ENCODE measurements at places on chromosomes 2 and 18.

DNA sequence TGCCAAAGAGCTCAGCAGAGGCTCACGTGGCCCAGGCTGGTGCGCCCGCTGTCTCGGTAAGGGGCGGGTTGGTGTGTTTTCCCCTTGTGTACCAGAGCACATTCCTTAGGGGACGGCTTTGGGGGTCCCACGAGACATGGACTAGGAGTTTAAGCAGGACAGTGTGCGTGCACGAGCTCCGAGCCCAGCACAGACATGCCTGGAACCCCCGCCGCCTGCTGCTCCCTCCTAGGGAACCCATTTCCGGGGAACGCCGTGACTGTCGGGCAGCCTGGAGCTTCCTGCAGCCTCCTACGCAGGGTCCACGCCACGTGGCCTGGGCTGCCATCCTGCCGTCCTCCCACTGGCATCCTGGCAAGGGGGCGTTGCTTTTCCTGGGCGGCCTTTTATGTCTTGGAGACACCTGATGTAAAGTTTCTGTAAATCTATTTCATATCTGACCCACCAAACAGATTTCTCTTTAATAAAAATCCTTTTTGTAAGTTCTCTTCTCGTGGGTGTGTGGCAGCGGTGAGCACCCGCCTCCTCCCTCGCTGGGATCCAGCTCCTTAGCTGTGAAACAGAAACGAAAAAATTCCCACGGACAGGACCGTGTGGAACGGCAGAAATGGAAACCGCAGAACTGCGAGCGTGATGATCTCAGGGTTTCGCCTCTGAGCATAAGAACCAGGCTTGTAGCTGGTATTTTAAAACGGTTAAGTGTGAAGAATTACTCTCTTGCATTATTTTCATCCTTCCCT is 43.5 kb upstream of the KCNG2 start:
- no peak overlapping the region for H3K27ac ChIP-seq
- H3K4me1 ChIP-seq: no peaks in the 10 kb centered on the region
- no peak for DNase-seq

DNA sequence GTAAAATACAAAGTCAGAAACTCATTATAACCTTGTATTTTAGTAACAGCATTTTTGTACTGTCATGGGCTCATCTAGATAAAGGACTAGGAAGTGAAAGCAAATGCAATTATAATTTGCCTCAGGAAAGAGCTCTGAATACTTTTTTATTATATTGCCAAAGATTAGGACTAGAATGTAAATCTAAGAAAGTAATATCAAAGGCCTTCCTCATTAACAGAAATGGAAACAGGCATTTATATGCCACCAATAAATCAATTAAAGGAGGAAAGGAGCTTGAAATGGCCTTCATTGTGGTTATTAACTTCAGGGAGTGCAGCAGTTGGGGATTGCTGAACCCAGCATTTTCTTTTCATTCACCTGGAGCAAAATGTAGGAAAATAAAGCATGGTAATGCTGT is 39.6 kb downstream of the DTNA start:
- no peak overlapping the region for H3K4me3 ChIP-seq
- no peaks in the 10 kb centered on the region for H3K4me1 ChIP-seq
- no peak overlapping the region for H3K27ac ChIP-seq
- peaks cover 26% of the 10 kb centered on the region for H3K27me3 ChIP-seq

- H3K27me3 ChIP-seq: no peaks in the 10 kb centered on the region
- H3K36me3 ChIP-seq: no peaks in the 10 kb centered on the region
- peak overlapping the region; percentile 82 for H3K4me3 ChIP-seq
- no peak for DNase-seq
Measured at GRCh38 chr2:96760986-96761832, 507 bp downstream of the CNNM4 start.

DNA sequence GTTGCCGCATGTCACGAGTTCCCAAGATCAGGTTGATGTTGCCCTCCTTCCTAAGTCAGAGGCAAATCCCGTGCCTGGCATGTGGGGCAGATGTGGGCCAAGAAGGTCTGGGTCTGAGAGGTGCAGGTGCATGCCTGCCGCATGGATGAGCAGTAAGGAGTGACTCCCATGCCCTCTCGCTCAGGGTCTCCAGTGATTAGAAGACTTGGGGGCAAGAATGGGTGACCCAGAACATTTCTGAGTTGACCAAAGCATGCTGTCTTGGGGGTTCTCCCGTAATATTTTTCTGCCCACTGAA is 120.6 kb upstream of the HDAC4 start:
- no peak for DNase-seq
- no peaks in the 10 kb centered on the region for H3K36me3 ChIP-seq
- peaks cover 24% of the 10 kb centered on the region for H3K27me3 ChIP-seq

- peaks cover 21% of the 10 kb centered on the region for H3K27me3 ChIP-seq
- H3K4me1 ChIP-seq: no peaks in the 10 kb centered on the region
- H3K4me3 ChIP-seq: no peak overlapping the region
- H3K27ac ChIP-seq: no peak overlapping the region
- H3K36me3 ChIP-seq: no peaks in the 10 kb centered on the region
Measured at GRCh38 chr2:206481056-206481455, 37.7 kb downstream of the ADAM23 start.

- H3K4me1 ChIP-seq: no peaks in the 10 kb centered on the region
- peaks cover 16% of the 10 kb centered on the region for H3K27me3 ChIP-seq
Measured at GRCh38 chr2:239870863-239871262, 154.3 kb downstream of the NDUFA10 start.

DNA sequence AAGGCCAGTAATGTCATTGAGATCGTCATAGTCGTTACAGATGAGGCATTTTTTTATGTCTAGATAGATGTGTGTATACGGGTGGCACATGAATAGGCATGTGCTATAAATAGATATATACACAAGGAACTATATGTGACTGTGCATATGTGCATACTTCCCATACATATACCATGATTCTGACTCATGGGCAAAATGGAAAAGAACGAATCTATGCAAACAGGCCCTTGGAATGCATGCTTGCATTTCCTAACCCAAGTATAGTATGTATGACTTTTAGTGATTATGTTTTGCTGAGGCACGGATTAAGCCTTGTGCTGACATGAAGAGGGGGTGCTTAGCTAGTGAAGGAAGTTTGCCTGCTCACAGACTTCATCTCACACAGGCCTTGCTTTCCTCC is 111.7 kb downstream of the BCL11A start:
- no peak for DNase-seq
- H3K4me1 ChIP-seq: no peaks in the 10 kb centered on the region
- H3K36me3 ChIP-seq: no peaks in the 10 kb centered on the region
- H3K27me3 ChIP-seq: peaks cover 33% of the 10 kb centered on the region

- peaks cover 8% of the 10 kb centered on the region for H3K27me3 ChIP-seq
- H3K4me1 ChIP-seq: no peaks in the 10 kb centered on the region
- H3K4me3 ChIP-seq: no peak overlapping the region
- no peak overlapping the region for H3K27ac ChIP-seq
- no peaks in the 10 kb centered on the region for H3K36me3 ChIP-seq
Measured at GRCh38 chr18:57854726-57855125, 51.6 kb upstream of the ATP8B1 start.

GRCh38 chr18:45678441-45678840 is 45.5 kb upstream of the SLC14A1 start:
- no peaks in the 10 kb centered on the region for H3K36me3 ChIP-seq
- H3K27ac ChIP-seq: no peak overlapping the region
- DNase-seq: no peak

DNA sequence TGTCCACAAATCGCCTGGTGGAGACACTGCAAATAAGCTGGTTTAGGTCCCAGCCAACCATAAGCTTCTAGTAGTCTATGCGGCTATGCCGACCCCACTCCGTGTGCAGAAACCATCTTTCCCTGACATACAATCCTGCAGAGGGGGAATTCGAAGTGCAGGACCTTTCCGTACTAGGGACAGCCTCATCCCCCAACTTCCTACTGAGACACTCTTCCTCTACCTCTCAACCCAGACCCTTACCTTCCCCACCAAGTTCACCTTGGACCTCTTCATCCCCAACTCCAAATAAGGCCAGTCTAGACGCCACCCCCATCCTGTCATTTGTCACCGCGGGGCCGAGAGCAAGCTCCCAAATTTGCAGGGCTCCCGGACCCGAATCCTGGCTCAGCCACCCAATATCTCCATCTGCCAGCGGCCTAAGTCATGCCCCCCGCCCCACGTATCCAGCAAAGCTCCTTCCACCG is 496 bp downstream of the SUCLG1 start:
- peaks cover 15% of the 10 kb centered on the region for H3K36me3 ChIP-seq
- peaks cover 44% of the 10 kb centered on the region for H3K4me1 ChIP-seq

DNA sequence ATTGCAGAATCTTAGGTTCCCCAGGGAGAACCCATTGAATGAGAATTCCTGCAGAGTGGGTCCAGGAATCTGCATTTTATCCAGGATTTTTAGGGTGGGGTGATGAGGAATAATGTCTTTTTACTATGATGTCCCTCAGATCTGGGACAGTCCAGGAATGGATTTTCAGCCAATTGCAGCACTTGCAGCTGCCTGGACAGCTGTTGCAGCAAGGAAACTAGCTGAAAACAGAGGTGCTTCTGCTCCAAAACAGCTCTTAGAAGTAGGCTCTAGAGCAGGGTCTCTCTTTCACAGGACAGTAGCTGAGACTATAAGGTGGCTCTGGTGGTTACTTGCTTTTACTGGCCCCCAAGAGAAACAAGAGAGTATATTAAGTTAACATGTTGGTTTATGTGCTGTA is 9.1 kb downstream of the GLI2 start:
- no peaks in the 10 kb centered on the region for H3K36me3 ChIP-seq
- DNase-seq: no peak
- no peaks in the 10 kb centered on the region for H3K4me1 ChIP-seq
- H3K4me3 ChIP-seq: no peak overlapping the region

DNA sequence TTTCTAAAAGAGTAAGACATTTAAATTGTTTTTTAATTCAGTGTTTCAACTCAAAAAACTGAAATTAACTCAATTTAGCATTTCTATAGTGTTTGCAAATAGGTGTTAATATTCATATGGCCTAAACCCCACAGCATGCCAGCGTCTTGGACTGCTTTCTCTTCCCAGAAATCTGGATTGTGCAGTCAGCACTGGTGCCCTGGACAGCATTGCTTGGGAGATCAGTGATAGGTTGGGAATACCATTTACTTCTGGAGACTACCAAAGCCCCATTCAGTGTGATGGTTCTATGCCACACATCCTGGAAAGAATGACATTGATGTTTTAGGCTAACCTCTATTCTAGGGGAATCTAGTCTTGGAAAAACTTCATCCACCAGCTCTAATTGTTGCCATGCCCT is 455.0 kb upstream of the KLHL29 start:
- H3K27me3 ChIP-seq: no peaks in the 10 kb centered on the region
- no peaks in the 10 kb centered on the region for H3K36me3 ChIP-seq
- no peak overlapping the region for H3K27ac ChIP-seq
- DNase-seq: no peak
- H3K4me3 ChIP-seq: no peak overlapping the region

GRCh38 chr2:111219734-111220505 is 99.2 kb downstream of the BCL2L11 start:
- H3K36me3 ChIP-seq: no peaks in the 10 kb centered on the region
- no peak overlapping the region for H3K27ac ChIP-seq
- H3K4me3 ChIP-seq: no peak overlapping the region
- H3K27me3 ChIP-seq: no peaks in the 10 kb centered on the region

GRCh38 chr2:158458617-158458920 is 1.8 kb downstream of the PKP4 start:
- peaks cover 6% of the 10 kb centered on the region for H3K36me3 ChIP-seq
- H3K4me3 ChIP-seq: peak overlapping the region; percentile 94
- no peak for DNase-seq
- H3K4me1 ChIP-seq: peaks cover 20% of the 10 kb centered on the region
- H3K27me3 ChIP-seq: peaks cover 3% of the 10 kb centered on the region

DNA sequence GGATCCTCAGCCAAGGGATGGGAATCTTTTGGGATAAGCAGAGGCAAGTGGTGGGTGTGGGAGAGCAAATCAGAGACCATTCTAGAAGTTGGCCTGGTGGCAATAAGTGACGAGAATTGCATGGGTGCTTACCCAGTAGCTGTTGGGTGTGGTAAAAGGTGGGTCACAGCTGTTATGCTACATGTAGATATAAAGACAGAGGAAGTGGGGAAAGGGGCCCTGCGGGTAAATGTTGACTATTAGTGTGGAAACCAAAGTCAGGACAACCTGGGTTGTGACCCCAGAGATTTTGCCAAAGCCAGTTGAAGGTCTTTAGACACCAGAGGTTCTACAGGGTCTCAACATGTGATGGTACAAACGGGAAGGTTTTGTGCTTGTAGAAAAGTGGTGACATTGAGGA is 443.6 kb upstream of the HNRNPA3 start:
- no peak overlapping the region for H3K4me3 ChIP-seq
- H3K27me3 ChIP-seq: peaks cover 61% of the 10 kb centered on the region
- H3K27ac ChIP-seq: no peak overlapping the region
- H3K4me1 ChIP-seq: peaks cover 11% of the 10 kb centered on the region
- no peak for DNase-seq
- peaks cover 2% of the 10 kb centered on the region for H3K36me3 ChIP-seq

GRCh38 chr2:192480984-192481383 is 286.3 kb upstream of the TMEFF2 start:
- no peak overlapping the region for H3K27ac ChIP-seq
- no peaks in the 10 kb centered on the region for H3K4me1 ChIP-seq
- H3K4me3 ChIP-seq: no peak overlapping the region
- H3K27me3 ChIP-seq: no peaks in the 10 kb centered on the region
- H3K36me3 ChIP-seq: no peaks in the 10 kb centered on the region

DNA sequence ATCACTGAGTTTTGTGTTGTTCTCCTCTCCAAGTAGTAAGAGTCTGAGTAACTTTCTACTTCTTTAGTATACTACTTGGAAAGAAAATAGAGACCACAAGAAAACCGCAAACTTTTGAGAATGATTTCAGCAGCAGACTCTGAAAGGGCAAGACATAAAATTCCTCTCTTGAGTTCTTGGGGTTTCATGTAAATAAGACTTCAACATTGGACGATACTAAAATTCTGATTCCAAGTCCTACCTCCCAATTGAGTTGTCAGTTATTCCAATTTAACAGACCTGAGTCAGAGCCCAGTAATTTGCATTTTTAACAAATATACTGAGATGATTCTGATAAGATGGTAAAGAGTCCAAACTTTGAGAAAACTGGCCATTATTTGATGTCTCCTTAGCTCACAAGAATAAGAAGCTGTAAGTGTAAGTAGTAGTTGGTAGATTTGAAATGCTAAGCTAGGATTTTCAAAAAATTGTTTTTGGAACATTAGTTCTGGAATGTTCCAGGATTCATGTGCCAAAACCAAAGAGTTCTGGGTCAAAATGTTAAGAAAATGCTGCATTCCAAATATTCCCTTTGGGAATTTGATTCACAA is 261.6 kb upstream of the SPOPL start:
- no peaks in the 10 kb centered on the region for H3K27me3 ChIP-seq
- H3K4me3 ChIP-seq: no peak overlapping the region
- no peak overlapping the region for H3K27ac ChIP-seq
- no peaks in the 10 kb centered on the region for H3K4me1 ChIP-seq
- DNase-seq: no peak
- no peaks in the 10 kb centered on the region for H3K36me3 ChIP-seq
